ENCODE measurements at places on chromosomes 3 and 15.
A peak's percentile ranks its signal among the peaks of the same experiment; 100 is the strongest.

GRCh38 chr15:101100593-101101442 lies 151.0 kb downstream of the CHSY1 start:
- DNase-seq, result no peak

GRCh38 chr3:52385157-52385556 lies 59.7 kb downstream of the SEMA3G start:
- no peak for DNase-seq

GRCh38 chr15:75059607-75060006 lies 36.2 kb downstream of the PPCDC start:
- peak; percentile 3 for DNase-seq

DNA sequence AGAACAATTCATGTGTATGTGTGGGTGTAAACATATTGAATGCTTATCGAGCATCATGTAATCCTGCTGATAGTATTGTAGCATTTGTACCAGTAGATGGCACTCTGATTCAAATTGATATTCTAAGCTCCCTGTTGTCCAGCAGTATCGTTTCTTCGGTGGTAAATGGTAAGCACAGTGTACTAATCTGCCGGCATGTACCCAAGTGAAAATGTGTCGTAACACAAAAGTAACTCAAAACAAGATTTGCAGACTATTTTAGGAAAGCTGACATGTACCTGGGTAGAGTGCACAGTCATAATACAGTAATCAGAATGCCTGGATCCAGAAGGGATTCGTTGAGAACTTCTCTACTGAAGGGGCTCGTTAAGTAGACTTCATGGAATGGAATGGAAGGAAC lies 31.7 kb upstream of the MNS1 start:
- DNase-seq, result no peak

- no peak for DNase-seq
These were observed 4.3 kb downstream of the RHOV start for GRCh38 chr15:40869686-40870085.

- DNase-seq, result no peak
These were observed 37.0 kb downstream of the RASA2 start for GRCh38 chr3:141523615-141524375.

DNA sequence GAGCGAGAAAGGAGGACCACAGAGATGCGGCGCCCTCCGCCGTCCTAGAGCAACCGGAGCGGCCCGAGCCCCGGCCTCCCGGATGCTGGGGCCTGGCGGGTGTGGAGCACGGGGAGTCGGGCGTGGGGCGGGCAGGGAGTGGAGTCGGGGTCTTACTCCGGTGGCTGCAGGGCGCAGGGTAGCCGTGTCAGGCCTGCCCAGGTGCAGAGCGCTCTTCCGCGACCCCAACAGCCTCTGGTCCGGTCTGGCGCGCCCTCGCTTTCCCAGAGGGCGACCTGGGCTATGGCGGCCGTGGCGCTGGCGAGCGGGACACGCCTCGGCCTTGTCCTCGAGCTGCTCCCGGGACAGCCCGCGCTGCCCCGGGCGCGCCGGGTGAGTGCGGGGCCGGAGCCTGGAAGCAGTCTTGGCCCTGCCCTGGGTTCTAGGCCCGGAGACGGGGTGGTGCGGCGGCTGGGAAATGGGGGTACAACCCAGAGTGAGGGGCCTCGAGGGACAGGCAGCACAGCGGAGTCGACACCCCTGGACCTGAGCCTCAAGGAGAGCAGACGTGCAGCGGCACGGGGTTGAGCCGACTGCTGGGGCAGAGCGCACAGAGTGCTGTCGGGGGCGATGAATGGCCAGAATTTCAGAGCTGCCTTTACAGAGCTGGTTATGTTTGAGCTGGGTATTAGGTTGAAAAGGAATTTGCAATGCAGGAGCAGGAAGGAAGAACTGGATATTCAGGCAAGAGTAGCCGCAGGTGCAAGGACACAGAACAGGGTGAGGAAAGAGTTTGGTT lies at the start of gene ZNF662:
ZNF662 (plus strand) TSS at position 73 of the 778 bp plus-strand sequence. CDS start 1,973 bp downstream, outside the sequence.
- peak; percentile 83 for DNase-seq

DNA sequence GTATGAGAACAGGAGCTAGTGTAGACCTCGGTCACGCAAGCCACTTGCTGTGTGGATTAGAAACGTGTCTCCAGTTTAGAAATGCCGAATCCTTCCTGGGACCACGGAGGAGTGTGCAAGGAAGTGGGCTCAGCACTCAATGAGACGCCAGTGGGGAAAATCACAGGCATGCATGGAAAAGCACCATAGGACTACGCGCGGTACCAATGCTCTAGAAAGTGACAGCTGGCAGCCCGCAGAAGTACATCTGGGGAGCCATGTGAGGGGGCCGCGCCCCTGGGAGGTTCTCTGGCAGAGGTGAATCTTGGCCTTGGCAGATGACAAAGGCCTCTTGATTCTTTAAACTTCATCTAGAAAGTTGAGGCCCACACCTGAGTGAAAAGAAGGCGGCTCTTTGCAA lies 99.3 kb downstream of the LRRK1 start:
- DNase-seq, result no peak
